Left lung (tissue), 14 donors: ENCODE measurements at places on chromosomes 2 and 18. TPM values are rescaled to one million over a fixed set of nuclear protein-coding genes. Genes with fewer than 3 reads are reported as not detected.

RFX8 gene
- polyA plus RNA-seq = 1.4 TPM

ALK gene
- 0.06 TPM for polyA plus RNA-seq

CRYGA gene
- polyA plus RNA-seq = not detected

GREB1L gene
- polyA plus RNA-seq = 1.00 TPM

REL gene
- 11.2 TPM for polyA plus RNA-seq

RNF149 gene
- 51.5 TPM for polyA plus RNA-seq

LAMA3 gene
- 146 TPM for polyA plus RNA-seq

AMER3 gene
- 0.09 TPM for polyA plus RNA-seq

ZSWIM2 gene
- polyA plus RNA-seq = not detected

GPAT2 gene
- 2.7 TPM for polyA plus RNA-seq

CRIM1 gene
- polyA plus RNA-seq = 32.4 TPM

SCYGR4 gene
- not detected for polyA plus RNA-seq

LTBP1 gene
- polyA plus RNA-seq = 52.1 TPM

SLC8A1 gene
- 5.4 TPM for polyA plus RNA-seq

BCL11A gene
- 30.1 TPM for polyA plus RNA-seq

FBXO48 gene
- 2.3 TPM for polyA plus RNA-seq

DSG2 gene
- polyA plus RNA-seq = 43.0 TPM
